ENCODE measurements at places on chromosomes 5 and 9.

DNA sequence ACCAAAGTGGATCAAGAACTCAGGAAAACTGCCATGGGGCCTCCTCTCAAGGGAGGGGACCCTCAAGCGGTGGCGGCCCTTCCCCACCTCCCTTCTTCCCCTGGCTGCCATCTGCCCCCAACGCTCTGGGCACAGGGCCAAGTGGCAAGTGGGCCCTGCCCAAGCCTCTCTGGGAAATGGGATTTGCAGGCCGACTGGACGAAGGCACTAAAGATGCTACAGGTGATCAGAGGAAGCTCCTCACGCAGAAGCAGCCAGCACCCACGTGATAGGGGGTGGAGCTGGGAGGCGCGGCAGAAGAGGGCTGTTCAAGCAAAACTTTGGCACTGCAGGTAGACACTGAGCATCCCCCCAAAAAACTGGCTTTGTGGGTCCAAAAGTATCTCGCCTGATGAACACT, 52.7 kb upstream of the UBTD2 start:
- no peak for DNase-seq

DNA sequence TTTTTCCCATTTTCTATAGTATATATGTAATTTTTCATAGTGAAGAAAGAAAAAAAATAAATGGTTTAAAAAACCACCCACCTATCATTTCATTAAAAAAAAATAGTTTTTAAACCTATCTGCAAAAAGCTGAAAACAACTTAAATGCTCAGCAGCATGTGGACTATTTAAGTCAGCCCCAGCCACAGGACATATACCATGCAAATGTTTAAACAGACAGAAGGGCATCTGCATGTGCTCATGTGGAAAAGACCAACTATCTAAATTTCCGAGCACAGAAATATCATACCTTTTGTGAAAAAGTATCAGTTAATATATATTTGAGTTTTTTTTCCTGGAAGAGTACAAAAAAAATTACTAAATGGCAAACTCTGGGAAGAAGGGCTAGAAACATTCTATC, 143.4 kb downstream of the EPB41L4A start:
- DNase-seq: no peak

DNA sequence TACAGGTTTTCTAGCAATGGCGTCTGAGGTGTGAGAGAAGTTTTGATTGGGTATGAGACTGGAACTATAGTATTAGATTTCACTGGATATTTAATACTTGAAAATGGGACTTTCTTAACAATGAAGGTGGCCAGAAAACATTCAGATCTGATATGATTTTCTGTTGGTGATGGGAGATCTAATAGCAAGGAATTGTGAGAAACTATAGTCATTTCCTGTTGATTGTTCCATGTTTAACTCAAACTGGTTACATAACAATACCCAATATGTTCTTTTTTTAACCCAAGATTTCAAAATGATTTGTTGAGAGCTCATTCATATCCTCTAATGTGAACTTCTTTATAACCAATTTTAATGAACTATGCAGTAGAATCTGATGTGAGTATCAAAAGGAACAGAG, 793.2 kb upstream of the RGMB start:
- no peak for DNase-seq

DNA sequence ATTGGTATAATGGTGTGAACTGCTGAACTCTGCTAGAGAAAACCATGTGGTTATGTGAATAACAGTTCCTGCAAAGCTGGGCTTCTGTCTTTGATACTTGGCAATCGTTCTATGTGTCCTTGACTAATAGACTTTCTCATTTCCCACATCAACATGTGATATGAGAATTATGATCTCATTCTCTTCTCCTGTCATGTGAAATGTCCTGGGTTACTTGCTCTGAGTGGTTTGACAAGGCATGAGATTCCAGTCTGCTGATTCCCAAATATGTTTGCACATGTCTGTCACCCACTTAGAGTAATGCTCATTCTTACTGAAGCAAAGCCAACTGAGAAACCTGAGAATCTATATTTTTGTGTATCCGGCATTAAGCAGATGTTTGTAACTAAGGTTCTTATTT, 141.2 kb downstream of the PARP8 start:
- no peak for DNase-seq

DNA sequence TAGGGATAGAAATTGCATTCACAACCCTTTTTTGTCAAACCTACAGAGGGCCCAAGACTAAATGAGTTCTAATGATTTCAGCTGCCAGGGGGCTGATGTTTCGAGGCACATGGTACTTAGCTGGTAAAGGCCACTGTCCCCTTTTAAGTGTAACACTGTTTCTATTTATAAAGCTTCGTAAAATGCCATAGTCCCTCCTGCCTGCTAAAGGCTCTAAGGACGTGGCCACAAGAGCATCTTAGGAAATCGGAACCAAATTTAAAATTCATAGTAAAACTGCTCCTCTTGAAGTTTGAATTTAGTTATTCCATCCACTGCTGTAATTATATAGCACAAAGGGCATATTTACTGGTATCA, 170.3 kb upstream of the WWC1 start:
- DNase-seq: no peak

DNA sequence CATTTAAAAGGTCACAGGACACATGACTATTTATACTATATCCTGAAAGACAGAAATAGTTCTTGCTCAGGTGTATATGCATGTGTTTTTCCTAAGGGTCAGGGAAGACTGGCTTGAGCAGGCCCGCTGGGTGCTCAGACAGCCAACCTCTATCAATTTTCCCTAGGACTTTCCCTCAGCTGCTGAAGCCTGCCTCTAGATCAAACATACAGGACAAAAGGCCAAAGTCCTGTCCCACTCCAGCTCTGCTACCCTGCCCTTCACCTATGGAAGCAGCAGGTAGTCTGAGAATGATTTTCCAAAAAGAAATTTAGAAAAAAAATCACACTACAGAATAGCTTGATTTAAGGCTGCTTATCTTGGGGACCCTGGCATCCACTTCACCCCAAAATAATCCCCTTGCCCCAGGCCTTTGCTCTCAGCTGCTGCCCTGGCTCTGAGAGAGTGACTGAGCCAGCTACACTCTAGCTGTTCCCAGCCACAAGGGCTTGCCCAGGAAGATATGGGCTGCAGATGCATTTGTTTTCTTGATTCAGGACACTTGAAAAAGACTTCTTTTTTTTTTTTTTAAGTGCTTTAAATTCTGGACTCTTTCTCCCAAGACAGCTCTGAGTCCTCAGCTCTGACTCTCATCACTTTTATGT, 42.5 kb downstream of the KLHL3 start:
- no peak for DNase-seq

- no peak for DNase-seq
These were observed 141.8 kb upstream of the MAST4 start for GRCh38 chr5:66454186-66455078.

GRCh38 chr5:90894866-90895420, 336.3 kb downstream of the ADGRV1 start:
- no peak for DNase-seq

- DNase-seq: no peak
These were observed 63.4 kb upstream of the ADAMTS2 start for GRCh38 chr5:179408611-179409010.

GRCh38 chr9:111909444-111909843, 12.8 kb downstream of the UGCG start:
- no peak for DNase-seq

GRCh38 chr9:131037335-131038255, 28.6 kb downstream of the LAMC3 start:
- DNase-seq: no peak

- DNase-seq: no peak
These were observed 2.1 kb downstream of the HNRNPAB start for GRCh38 chr5:178206166-178207101.

DNA sequence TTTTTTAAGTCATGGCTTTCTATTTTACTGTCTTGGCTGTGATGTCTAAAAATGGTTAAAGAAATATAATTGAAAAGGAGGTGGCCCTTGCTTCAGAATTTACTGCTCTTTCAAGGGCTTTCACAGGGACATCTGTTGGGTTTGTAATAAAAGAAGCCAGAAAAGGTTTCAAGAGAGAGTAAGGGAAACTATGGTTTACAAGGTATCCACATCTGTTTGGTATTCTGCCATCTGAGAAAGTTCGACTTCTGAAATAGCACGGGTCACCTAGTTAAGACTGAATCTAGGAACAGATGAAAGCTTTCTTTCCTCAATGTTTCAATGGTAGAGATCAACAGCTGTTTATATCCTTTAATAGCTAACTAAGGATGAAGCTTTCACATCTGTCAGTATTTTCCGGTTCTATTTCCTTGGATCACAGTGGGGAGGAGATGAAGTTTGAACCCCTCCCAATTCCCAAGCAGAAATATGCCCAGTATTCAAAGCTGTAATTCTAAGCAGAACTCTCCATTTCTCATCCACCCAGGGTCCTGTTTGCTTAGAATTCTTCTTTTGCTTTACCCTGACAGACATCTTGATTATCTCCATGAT, 72.8 kb upstream of the IFNK start:
- no peak for DNase-seq

DNA sequence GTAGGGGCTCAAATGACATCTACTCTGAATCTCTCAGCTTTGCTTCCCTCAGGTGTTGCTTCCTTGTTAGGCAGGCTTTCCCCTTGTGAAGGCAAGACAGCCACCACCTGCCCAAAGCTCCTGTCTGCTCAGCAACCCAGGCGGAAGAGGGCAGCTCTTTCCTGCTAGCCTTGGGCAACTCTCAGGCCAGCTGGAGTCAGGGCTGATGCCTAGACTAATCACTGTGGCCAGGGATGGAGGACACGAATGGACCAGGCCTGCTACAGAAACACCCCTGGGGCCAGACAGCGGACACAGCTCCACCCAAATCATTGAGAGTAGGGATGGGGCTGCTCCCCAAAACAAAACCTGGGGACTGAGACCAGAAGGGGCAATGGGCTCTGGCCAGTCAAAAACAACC, 138.0 kb downstream of the MTX3 start:
- DNase-seq: no peak

DNA sequence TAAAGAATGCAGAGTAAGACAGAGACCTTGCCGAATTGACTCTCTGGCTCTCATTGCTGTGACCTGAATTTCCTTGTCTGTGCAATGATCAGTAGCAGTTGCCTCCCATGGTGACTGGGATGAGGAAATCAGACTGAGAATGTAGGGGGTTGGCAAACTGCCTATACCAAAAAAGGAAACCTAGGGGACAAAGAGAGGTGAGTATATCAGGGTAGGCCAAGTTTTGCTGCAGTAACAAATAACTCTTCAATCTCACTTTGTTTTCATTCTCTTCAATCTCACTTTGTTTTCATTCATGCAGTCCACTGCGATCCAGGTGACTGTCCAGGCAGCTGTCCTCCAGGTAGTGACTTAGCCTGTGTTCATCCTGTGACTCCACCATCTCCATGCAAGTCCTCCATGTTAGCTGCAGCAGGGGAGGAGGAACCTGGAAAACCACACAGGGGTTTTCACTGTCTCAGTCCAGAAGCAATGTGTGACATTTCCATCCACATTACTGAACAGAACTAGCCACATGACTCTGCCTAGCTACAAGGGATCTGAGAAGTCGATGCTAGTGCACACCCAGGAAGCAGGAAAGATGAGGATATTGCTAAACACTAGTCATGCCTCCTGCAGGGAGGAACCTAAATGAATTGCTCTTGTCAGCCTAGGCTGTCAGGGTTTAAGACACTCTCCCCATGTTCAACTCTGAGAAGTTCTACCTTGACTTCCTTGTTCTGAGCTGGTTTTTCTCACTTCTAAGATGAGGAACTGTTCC, 26.0 kb downstream of the TMEM174 start:
- no peak for DNase-seq

- DNase-seq: no peak
These were observed 233.7 kb downstream of the TLE1 start for GRCh38 chr9:81455462-81456219.

- DNase-seq: no peak
These were observed 342.0 kb downstream of the MLLT3 start for GRCh38 chr9:20280330-20280729.

DNA sequence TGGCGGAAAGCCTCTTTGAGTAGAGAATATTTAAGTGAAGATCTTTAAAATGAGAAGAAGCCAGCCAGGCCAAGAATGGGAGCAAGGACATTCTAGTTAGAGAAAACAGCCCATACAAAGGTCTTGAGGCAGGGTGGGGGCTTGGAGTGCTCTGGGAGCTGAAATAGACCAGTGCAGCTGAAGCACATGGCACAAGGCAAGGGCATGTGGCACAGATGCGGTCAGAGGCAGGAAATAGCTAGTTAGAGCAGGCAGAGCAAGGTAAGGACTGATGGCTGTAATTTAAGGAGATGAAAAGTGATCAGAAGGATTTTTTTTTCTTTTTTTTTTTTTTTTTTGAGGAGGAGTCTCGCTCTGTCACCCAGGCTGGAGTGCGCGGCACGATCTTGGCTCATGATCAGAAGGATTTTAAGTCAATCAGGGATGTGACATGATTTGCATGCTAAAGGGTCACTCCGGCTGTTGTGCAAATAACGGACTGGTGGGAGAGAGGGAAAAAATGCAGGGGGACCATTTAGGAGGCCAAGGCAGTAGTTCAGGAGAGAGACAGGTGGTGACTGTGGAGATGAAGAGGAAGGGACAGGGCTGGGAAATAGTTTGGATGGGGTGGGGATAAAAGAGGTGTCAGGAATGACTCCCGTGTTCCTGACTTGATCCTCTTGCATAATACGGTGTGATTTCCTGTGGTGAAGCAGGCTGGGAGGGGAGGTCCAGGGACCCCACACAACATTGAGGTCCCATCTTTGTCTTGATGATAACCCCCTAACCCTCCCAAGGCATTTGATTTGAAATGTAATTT, 207.6 kb downstream of the HSPA4 start:
- no peak for DNase-seq

DNA sequence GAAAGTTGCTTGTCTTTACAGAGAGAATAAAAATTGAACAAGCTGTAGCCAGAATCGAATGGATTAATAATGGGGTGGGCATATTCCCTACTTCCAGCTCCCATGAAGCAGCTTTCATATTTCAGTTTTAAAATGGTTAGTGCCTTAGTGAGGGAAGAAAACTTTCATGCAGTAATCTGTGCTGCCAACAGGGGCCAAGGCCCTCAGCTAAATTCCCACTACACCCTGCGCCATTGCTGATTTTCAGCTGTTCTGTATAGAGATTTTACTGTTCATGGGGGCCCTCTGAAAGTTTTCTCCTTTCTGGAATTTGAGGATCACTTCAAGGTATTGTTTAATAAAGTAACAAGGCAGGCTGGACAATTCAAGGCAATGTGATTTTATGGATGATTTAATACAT, 58.2 kb downstream of the CAST start:
- DNase-seq: no peak

DNA sequence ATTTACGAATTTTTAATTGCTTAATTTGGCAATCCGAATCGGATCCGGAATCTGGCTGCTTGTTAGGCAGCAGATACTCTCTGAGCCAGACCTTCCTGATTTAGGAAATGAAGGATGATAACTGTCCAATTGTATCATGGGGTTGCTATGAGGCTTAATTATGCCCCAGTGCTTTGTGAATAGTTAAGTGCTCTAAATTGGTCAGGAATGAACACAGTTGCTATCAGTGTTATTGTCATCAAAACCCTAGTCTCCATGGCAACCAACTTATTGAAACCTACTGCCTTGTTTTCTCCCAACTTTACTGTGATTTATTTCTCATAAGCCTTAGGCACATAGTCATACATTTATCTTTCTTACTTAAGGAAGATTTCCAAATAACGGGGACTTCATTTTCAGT, 47.9 kb downstream of the MAMDC2 start:
- no peak for DNase-seq

- no peak for DNase-seq
These were observed 33.1 kb downstream of the SH3GL2 start for GRCh38 chr9:17611917-17612316.

- no peak for DNase-seq
These were observed 76.1 kb downstream of the HMHB1 start for GRCh38 chr5:143887903-143888665.

GRCh38 chr5:2556375-2556966, 195.0 kb downstream of the IRX2 start:
- DNase-seq: no peak

- no peak for DNase-seq
These were observed 66.8 kb downstream of the MAMDC2 start for GRCh38 chr9:70110194-70111041.
